ENCODE measurements at places on chromosomes 4 and X.

DNA sequence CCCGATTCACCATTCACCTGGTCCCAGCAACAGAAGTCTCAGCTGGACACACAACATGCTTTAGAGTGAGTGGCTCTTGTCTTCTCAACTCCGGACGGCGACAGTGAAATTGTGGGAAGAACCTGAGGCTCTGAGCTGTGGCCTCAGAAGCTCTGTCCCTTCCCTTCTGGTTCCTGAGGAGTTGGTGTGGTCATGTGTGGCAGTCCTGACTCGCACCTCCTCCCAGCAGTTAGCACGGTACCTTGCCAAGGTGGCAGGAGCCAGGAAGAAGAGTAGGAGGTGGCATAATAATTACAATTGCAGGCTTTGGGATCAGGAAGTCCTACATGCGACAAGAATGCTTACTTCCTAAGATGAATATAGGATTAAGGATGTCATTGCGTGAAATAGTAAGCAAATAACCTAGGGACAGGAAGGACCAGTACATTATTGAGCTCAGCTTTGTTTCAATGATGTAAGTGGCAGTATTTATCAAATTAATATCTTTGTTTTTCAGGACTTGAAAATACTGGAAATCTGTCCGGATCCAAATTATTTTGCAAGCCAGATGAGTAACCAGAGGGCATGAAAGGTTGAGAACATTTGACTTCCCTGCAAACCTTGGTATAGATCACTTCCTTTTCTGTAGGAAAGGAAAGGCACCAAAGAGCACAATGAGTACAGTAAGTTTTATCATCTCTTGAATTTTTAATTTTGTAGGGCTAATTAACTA is 21.1 kb downstream of the RNF4 start:
- DNase-seq, result peak; percentile 29

- peak; percentile 65 for DNase-seq
These were observed 289.8 kb upstream of the CLNK start for GRCh38 chr4:10974371-10974770.

DNA sequence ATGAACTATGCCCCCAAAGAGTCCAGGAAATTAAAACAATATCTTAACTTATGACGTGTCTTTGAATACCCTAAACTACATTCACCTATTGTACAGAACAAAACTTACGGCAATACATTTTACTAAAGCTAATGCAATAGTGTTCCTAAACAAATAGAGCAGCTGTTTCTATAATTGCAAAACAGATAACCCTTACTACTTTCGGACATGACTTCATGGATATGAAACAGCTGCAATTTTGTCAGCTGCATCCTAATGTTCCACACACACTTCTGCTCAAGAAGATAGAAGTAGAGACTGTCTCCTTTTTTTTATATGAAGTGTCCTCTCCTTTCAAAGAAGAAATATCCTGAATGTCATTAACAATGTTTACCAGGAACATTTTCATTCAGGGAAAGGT is 174.9 kb downstream of the ACTRT1 start:
- no peak for DNase-seq

DNA sequence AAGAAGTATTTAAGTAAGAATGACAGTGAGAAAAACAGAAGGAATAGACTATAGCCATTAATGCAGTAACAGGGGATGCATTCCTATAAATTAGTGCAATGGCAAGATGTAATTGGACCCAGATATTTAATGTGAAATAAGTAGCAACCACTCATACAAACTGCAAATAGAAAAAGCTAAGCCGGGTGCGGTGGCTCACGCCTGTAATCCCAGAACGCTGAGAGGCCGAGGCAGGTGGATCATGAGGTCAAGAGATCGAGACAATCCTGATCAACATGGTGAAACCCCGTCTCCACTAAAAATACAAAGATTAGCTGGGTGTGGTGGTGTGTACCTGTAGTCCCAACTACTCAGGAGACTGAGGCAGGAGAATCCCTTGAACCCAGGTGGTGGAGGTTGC is 845.8 kb downstream of the PDHA2 start:
- no peak for DNase-seq

DNA sequence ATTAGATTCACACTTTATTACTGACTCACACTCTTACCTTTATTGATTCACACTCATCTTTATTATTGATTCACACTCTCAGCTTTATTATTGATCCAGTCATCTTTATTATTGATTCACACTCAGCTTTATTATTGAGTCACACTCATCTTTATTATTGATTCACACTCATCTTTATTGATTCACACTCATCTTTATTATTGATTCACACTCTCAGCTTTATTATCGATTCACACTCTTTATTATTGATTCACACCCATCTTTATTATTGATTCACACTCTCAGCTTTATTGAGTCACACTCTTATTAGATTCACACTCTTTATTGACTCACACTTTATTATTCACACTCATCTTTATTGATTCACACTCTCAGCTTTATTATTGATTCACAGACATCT is 31.3 kb downstream of the HTRA3 start:
- no peak for DNase-seq

- no peak for DNase-seq
These were observed 83.7 kb upstream of the ETNPPL start for GRCh38 chr4:108846568-108846967.

GRCh38 chr4:87527431-87528220 is 1.6 kb downstream of the SPARCL1 start:
- no peak for DNase-seq

DNA sequence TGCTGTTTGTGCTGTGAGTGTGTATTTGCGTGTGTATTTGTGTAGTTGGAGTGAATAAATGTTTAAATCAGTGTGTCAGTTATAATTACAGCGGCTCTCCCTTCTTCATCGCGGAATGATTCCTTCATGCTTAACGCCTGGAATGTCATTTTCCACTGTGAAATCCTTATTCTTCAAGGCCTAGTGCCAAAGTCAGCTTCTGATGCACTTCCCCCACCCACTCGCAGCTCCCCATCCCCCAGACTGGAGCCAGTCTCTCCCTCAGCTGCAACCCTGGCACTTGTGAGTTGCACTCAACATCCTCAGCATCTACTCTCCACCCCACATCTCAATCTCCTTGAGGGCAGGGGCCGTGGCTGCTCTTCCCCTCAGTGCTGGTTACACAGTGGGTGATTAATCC is 583.0 kb downstream of the BCOR start:
- DNase-seq, result no peak

- DNase-seq, result no peak
These were observed 18.3 kb downstream of the ALPK1 start for GRCh38 chr4:112315446-112315845.

- DNase-seq, result no peak
These were observed 15.3 kb downstream of the NPY1R start for GRCh38 chr4:163317110-163317509.

- peak; percentile 50 for DNase-seq
These were observed 139.2 kb downstream of the NWD2 start for GRCh38 chr4:37383579-37384229.

DNA sequence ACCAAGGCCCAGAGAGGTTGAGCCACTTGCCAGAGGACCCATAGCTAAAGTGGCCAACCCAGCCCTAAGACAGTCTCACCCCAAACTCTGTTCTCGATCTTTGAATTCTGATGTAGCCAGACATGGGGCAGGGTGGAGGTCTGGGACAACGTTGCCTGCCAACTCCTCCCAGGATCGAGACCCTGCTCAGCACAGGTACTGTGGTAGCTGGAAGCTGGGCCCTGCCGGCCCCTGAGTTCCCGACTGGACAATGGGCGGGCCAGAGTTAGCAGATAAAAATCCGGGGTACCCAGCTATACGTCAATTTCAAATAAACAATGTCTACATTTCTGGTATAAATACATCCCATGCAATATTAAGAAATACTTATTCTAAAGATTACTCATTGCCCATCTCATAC is 35.3 kb downstream of the ADRA2C start:
- DNase-seq, result no peak

DNA sequence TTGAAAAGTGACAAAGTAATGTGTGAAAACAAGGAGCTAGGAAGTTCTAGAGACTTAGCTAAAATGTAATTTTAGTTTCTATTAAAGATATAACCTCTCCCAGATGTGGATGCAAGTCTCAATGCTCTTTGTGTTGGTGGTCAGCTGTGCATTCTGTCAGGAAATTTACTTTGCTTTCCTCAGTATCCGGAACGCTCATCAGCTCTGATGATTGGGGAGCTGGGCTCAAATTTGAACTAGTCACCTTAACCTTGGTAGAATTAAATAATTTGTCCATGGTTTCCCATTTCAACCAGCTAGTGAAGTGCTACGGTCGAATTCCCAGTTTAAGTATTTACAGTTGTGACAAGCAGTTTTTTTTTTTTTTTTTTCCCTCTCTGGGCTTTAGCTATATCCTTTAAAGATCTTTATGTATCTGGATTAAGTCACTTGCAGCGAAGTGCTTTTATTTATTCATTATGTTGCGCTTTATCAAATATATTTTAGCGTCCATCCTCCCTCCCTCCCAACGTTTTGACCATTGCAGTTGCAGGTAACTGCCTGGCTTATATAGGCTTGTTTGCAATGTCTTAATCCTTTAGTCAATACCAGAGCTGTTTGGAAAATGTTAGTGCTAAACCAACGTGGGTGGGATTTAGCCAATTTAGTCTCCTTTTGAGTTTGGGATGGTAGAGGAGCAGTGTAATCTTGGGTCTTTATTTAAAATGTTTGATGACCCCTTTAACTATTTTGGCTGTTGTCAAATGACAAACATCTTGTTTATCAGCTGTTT is 2.1 kb downstream of the OGT start:
- DNase-seq, result no peak

GRCh38 chr4:115865736-115866135 is 752.3 kb upstream of the NDST4 start:
- no peak for DNase-seq

GRCh38 chr4:88137112-88137511 is 21.3 kb downstream of the ABCG2 start:
- peak; percentile 24 for DNase-seq

DNA sequence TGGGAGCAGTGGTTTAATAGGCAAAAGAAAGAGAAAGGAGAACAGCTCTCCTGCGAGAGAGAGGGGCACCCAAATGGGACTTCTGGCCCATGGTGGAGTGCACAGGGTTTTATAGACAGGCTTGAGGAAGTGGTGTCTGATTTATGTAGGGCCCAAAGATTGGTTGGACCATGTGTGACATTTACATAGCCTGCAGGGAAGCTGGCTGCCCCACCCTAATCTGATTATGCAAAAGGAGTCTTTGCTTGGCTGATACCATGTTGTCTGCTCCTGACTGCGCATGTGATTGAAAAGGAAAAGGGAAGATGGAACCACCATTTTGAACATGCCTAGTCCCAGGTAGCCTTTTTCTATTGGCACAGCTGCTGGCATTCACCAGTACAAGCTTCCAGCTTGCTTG is 100.0 kb upstream of the DIPK2B start:
- DNase-seq, result no peak

DNA sequence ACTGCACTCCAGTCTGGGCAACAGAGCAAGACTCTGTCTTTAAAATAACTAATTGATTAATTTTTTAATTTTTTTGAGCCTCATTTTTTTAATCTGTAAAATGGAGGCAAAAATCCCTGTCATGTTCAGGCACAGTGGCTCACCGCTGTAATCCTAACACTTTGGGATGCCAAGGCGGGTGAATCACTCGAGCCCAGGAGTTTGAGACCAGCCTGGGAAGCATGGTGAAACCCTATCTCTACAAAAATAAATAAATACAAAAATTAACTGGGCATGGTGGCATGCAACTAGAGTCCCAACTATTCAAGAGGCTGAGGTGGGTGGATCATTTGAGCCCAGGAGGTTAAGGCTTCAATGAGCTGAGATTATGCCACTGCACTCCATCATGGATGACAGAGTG is 15.4 kb downstream of the AMTN start:
- DNase-seq, result no peak

DNA sequence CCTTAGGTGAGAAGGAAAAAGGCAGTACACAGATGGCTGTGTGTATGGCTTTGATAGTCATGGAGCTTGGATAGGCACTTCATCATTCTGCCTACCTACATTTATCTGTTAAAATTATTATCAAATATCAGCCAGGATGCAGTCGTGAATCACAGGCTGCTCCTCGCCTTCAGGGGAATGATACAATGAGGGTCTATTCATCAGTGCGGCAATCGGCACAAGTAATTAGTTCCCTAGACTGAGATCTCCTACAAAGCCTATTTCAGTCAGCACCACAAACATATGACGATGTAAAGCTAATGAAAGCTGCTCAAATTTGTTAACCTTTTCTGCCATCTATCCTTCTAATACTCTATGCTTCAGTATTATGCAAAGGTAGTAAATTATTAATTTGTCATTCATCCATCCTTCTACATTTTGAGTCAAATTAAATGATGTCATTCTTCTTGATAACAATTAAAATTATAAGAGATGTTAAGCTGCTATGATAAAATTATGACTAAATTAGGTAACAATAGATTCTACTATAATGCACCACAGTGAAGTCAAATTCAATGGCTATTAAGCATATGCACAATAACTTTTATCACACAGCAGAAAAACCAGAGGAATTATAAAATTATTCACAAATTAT is 19.0 kb downstream of the MAB21L2 start:
- DNase-seq, result no peak

DNA sequence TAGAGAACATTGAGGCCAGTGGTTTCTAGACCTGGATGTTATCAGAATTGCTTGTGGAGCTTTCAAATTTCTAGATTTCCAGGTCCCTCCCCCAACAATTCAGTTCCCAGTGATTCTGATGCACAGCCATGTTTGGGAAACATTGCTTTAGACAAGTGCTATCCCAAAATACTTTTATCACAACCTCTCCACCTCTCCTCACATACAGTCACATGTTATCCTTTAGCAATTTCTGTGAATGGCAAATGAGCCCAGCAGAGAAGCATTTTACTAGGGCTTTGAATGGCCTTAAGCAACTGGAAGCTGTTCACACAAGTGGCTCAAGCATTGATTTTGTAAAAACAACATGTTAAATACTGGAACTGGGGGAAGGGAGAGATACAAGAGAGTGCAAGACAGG is 29.7 kb downstream of the DCX start:
- no peak for DNase-seq

- no peak for DNase-seq
These were observed 33.4 kb upstream of the KCNE5 start for GRCh38 chrX:109658391-109658790.

GRCh38 chr4:123941306-123941705 is 544.7 kb downstream of the SPRY1 start:
- no peak for DNase-seq

DNA sequence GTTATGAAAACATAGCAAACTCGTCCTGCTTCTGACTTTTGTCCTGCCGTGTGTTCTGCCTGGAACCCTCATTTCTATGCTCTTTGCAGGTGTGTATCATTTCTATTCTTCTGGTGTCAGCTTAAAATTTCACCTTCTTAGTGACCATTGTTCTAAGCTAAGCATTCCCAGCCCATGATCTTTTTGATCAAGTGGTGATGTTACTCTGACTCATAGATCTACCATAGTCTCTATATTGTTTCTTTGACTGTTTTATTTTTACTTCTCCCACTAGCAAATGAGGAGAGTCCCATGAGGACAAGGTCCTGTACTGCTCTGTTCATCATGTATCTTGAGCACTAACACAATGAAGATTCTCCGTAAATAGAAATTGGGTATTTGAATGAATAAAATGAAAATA is 14.1 kb upstream of the CXCL6 start:
- peak; percentile 56 for DNase-seq

- peak; percentile 43 for DNase-seq
These were observed at the start of gene GDI1 for GRCh38 chrX:154436983-154437752. GDI1 (plus strand) TSS chrX:154437154; CDS start chrX:154437255, 101 bp downstream.

- DNase-seq, result no peak
These were observed 48.0 kb upstream of the APELA start for GRCh38 chr4:164828955-164829354.

- DNase-seq, result peak; percentile 81
These were observed 104.1 kb downstream of the GPAT3 start for GRCh38 chr4:83639849-83640493.

Measured in epithelial cell of esophagus (primary cell).